ENCODE measurements at places on chromosomes 5 and 9.

- DNase-seq = no peak
Observed at GRCh38 chr9:100309992-100310391, 42.8 kb downstream of the TEX10 start.

DNA sequence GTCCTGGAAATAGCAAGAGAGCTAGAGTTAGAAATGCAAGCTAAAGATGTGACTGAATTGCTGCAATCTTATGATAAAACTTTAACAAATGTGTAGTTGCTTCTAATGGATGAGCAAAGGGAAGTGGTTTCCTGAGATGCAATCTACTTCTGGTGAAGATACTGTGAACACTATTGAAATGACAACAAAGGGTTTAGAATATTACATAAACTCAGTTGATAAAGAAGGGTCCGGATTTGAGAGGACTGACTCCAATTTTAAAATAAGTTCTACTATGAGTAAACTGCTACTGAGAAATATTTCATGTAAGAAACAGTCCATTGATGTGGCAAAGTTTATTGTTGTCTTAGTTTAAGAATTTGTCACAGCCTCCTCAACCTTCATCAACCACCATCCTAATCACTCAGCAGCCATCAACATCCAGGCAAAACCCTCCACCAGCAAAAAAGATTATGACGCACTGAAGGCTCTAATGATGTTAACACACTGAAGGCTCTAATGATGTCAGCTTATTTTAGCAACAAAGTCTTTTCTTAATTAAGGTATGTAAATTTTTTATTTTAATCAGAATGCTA is 376.2 kb downstream of the CDH10 start:
- no peak for DNase-seq

DNA sequence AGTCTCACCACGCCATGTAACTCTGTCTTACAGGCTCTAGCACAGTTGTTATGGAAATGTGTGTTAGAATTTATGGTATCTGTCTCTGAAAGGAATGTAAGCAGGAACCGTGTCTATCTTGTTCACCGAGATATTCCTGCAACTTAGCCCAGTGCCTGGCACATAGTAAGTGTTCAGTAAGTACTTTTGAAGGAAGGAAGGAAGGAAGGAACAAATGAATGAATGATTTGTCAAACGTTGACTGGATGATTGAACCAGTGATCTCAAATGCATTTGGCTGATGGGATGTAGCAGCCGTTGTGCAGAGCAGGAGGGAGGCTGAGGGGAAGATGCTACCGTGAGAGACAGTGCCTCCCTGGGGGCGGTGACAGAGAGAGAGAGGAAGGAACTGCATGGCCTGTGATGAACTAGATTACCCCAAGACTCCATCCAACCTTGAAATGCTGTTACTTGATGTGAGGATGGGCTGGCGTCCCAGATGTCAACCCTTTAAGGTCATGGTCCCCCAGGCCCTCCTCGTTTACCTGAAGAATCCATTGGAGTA is 47.5 kb upstream of the PPARGC1B start:
- DNase-seq = no peak

GRCh38 chr9:115237385-115237998 is 119.5 kb upstream of the TNC start:
- no peak for DNase-seq

- no peak for DNase-seq
Observed at GRCh38 chr5:141651728-141652105, 499 bp upstream of the FCHSD1 start.

GRCh38 chr5:18745042-18745987 is 1111.1 kb downstream of the TAF11L14 start:
- DNase-seq = peak; percentile 27

DNA sequence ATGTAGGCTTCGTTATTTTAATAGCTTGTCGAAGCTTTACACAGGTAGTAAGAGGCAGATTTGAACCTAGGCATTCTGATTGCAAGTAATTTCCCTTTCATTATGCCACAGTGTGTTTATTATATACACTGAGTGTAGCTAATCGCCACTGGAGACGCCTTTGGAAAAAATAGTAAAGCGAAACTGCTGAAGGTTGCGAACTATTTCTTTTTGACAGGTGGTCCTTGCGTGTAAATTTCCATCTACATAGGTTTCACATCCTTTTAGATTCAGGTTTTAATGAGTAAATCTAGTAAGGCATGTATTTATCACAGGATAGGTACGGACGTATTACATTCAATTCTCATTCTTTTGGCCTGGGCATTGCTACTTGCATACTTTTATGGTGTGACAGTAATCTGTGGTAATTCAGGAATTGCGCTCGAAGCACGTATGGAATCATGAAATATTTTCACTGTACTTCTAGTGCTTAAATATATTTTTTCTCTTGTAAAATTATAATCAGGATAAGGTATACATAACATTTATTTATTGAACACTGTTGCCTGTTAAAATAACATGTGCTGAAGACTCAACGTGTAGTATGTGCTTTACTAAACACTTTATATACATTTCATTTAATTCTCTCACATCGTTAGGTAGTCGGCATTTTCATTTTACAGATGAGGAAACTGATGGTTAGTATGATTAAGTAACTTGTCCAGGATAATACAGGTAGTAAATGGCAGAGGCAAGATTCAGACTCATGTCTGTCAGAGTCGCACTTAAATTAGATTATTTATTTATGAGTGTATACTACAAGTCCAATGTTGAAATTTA is 1.8 kb downstream of the MARCHF6 start:
- DNase-seq = peak; percentile 61

GRCh38 chr5:159262472-159262858 is 625 bp upstream of the UBLCP1 start:
- DNase-seq = peak; percentile 56

DNA sequence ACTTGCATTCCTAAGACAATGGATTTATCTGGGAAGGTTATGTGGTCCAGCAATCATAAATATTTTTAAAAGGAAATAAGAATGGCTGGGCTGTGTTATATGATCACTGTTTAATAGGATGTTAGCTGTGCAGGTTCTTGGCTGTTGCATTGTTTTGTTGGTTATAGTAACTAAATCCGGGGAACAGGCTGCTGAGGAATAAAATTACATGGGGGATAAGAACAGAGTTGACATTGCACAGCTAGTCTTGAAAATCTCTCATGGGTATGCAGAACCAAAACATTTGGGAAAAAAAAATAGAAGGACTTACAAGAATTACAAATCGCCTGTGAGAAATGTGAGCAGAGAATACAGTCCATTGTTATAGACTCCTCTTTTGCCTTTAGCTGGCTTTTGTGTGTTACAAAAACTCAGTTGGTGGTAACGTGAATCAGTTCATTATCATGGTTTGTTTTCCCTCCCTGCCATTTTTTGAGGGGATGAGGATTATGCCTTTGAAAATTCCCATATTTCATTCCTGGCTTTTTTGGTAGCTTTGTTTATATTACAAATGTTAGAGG is 375.3 kb upstream of the DAB2 start:
- DNase-seq = no peak

- DNase-seq = no peak
Observed at GRCh38 chr9:26612211-26612610, 280.4 kb downstream of the CAAP1 start.

- DNase-seq = no peak
Observed at GRCh38 chr5:147648597-147648996, 133.9 kb downstream of the JAKMIP2 start.

GRCh38 chr5:169161022-169161680 is 139.8 kb downstream of the SLIT3 start:
- DNase-seq = peak; percentile 100
